Stimulated activated CD4-positive, alpha-beta T cell treated with anti-CD3 and anti-CD28 coated beads, Interleukin-4, amount 100 ng/mL, for 1 hour (primary cell): ENCODE measurements at places on chromosomes 11 and 22.
A peak's percentile ranks its signal among the peaks of the same experiment; 100 is the strongest.

DNA sequence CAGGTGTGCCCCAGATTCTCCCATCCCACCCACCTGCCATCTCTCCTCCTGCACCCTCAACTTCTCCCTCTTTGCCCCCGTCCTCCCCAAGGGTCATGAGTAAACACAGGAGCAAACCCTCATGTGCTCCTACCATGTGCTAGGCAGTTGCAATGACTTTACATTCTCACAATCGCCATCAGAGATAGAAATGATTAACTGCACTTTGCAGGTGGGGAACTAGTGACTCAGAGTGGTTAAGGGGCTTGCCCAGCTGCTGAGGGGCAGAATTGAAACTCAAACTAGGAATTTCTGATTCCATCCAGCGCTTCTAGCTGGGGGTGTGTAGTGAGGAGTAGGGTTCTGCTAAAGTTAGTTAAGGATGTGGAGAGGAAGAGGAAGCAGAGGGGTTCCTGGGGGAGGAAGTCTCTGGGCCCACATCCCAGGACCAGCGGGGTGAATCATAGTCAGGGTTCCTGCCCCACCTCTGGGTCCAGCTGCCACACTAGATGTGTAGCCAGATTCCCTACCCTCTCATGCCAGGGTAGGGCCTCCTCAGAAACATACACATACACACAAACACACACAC, 16.0 kb upstream of the PRG2 start:
- peak; percentile 40 for DNase-seq

DNA sequence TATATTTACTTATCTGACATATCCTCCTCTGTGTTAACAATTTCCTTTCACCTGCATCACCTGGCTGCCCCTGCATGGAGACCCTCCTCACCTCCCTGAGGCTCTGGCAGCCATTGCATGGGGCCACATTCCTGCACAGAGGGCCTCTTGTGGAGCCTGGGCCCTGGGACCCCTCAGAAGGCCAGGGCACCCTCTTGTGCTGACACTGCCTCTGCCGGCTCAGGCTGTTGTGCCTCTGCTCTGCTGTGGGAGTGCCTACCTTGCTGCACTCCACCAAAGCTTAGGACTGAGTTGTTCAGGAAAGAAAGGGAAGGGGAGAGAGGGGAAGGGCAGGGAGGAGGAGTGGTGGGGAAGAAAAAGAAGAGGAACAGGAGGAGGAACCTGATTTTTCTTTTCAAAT, 194.5 kb downstream of the ADAMTS15 start:
- no peak for DNase-seq

GRCh38 chr11:82546661-82547557, 186.8 kb downstream of the FAM181B start:
- no peak for DNase-seq

- no peak for DNase-seq
These were observed 8.6 kb upstream of the MS4A1 start for GRCh38 chr11:60447070-60447469.

DNA sequence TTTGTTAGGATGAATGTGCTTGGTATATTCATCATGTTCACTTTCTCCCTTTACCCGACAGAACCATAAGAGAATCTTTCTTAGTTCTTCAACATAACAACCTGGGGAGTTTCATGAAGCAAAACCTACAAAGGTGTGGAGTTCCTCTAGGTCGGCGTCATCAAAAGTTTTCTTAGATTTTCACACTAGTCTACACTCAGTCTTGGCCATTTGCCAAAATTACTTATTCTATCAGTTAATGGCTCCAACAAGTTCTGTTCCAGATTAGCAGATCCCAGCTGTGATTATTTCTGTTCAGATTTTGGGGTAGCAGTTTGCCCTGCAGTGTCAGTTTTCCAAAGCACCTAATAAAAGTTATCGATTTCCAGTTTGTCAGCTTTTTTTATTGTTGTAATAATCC, 935.8 kb upstream of the RAG2 start:
- no peak for DNase-seq

DNA sequence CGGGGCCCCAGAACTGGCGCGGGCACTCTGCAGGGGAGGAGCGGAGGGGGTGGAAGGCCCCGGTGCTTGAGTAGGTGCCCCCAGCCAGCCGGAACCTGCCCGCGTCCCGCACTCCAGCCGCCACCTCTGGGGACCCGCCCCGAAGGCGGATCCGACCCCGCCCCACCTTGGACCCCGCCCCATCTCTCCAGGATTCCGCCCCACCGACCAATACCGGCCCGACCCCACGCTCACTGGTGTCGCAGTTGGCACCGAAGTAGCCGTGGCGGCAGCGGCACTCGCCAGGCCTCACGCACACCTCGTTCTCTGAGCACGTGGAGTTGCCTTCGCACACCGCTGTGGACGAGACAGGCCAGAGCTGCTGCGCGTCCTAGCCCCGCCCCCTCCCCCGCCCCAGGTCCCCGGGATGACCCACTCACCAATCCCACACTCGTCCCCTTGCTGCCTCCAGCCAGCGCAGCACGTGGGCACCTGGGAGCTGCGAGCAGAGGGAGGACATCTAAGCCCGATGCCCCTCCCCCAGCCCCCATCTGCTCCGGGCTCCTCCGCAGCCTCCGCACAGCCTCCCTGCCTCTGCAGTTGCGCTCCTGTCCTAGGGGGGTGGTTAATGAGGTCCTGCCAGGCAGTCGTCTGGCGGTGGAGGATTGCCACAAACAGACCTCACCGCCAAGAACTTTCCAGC, 6.0 kb downstream of the SCARF2 start:
- DNase-seq = no peak

GRCh38 chr11:114197799-114198500, 98.2 kb upstream of the NNMT start:
- DNase-seq = no peak

- no peak for DNase-seq
These were observed 666.7 kb downstream of the OPCML start for GRCh38 chr11:132865623-132866022.

DNA sequence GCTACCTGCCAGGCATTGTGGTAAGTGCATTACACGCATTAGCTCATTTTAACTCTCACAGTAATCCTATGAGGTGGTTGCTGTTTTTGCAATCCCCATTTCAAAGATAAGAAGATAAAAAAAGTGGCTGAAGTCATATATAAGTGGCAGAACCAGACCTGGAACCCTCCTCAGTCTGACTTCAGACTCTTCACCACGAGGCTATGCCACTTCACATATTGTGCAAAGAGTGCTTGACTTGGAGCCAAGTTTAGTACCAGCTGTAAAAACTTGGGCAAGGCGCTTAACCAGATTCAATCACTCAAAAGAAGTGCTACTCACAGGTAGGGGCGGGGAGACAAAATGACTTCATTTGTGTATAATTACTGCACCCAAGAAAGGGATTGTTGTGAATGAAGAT, 15.3 kb downstream of the BPIFC start:
- DNase-seq = no peak
